ENCODE measurements at places on chromosomes 5 and 9. TPM values are rescaled to one million over a fixed set of nuclear protein-coding genes. Genes with fewer than 3 reads are reported as not detected.

The RNF183 gene
- total RNA-seq = 3.4 TPM

The IFNA8 gene
- total RNA-seq = 8.4 TPM

The SLC46A2 gene
- total RNA-seq = 0.24 TPM

The ARHGEF37 gene
- total RNA-seq = 3.6 TPM

The NR5A1 gene
- total RNA-seq = not detected

The C5orf63 gene
- 8.2 TPM for total RNA-seq

The TAF11L10 gene
- 16.4 TPM for total RNA-seq

The PCDHGA7 gene
- 7.0 TPM for total RNA-seq

The DIRAS2 gene
- 12.0 TPM for total RNA-seq

The ANKRD31 gene
- 1.2 TPM for total RNA-seq

The SPATA31A3 gene
- total RNA-seq = 2.2 TPM

Measured in umbilical cord (tissue), 2 donors.